ENCODE measurements at places on chromosomes 5 and 9.

DNA sequence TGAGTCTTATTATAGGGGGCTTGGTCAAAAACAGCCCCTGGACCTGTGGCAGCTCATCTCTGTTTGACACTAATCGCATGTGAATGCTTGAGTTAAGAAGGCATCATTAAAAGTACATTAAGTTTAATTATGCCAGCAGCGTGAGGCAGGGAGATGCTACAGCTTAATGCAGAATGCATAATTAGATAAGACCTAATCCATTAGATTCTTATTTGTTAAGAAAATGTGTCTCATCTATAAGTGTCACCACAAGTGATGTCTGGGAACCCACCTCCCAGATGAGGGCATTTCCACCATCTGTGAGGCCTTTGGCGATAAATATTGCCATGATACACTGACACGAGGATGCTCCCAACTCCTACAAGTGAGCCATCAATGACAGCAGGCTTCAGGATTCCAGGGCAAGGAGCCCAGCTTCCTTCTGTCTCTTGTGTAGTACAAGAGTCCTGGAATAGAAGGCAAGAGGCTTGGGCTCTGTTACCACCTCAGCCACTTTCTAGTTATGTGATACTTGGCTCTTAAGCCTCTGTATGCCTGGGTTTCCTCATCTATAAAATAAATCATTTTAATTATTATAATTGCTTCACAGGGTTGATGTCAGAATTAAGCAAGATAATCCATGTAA, 202.7 kb downstream of the FAM114A2 start:
- no peak for DNase-seq

DNA sequence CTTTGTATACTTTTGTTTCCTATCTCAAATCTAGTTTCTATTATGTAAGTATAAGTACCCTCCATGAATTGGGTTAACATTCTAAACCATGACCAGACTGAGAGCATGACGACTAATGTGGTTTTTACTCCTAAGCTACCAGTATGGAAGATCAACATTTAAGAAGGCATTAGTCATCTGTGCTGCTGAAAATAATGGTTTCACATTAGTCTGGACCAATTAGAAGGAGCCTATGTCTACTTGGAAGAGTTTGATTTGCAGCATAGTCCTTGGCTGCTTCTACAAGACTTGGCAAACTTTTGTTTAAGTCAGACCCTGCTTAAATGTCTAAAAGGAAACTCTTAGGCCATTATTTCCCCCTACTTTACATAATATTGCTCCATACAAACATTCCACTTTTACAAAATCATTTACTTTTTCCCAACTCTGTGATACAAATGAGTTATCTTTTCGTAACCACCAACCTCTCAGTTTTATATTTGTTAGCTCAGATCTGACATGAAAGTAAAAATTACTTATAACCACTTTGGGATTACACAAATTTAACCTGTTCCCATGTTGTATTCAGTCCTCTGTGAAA, 186.7 kb downstream of the COMMD10 start:
- no peak for DNase-seq

GRCh38 chr5:155726267-155726666, 600.7 kb upstream of the SGCD start:
- no peak for DNase-seq

DNA sequence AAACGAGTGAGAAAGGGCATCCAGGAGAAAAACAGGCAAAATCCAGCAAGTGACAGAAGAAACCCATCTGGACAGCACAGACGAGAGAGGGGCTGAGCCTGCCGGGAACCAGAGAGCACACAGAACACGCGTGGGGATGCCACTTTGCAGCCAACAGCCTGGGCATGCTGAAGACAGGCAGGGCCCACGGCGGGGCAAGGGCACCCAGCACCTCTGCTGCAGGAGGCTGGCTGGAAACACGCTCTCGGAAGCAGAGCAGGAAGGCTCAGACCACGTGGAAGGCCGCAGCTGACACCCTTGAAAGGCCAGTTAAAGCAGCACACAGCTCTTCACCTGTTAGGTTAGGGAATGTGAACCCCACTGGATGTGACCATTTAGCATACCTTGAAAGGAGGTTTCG, 76.1 kb downstream of the SECISBP2 start:
- no peak for DNase-seq

DNA sequence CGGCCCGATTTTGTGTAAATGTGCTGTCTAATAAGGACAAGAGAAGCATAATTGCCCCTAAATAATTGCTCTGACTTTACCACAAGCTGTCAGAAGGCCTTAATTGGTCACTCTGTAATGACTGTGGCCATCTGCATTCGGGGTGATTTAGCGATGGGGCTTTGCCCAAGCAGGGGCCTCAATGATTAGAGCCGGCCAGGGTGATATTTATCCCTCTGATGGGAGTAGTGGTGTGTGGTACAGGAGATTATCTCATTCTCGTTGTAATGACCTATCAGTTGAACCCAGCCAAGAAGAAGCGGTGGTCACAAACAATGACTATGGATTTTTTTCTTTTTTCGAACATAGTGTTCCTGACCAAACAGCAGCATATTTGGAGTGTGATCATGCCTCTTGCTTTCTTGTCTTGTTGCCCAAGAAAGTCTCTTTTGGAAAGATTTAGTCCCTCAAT, 72.0 kb upstream of the SAP30L start:
- no peak for DNase-seq

DNA sequence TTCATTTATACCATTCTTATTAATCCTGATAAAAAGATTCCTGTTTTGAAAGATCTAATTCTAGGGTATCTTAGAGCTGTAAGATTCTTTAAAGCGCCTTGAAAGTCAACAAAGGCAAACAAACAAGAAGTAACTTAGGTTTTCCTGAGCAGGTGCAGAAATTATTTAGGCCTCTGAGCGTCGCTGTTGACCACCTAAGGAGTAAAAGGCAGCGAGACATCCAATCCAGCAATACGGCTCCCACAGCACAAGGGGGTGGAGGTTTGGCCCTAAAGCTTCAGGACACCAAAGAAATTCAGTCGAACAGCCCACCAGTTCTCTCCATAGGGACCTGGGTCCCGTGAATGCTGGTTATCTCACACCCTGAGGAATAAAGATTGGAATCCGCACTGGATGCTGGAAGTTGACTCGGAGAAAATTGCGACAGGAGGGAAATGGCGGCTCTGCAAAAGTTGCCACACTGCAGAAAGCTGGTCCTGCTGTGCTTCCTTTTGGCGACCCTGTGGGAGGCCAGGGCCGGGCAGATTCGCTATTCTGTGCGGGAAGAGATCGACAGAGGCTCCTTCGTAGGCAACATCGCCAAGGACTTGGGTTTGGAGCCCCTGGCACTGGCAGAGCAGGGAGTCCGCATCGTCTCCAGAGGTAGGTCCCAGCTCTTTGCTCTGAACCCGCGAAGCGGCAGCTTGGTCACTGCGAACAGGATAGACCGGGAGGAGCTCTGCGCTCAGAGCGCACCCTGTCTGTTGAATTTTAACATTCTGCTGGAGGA, at the start of gene PCDHGA2:
PCDHGA2 (plus strand) TSS at position 223 of the 769 bp plus-strand sequence.
- no peak for DNase-seq

DNA sequence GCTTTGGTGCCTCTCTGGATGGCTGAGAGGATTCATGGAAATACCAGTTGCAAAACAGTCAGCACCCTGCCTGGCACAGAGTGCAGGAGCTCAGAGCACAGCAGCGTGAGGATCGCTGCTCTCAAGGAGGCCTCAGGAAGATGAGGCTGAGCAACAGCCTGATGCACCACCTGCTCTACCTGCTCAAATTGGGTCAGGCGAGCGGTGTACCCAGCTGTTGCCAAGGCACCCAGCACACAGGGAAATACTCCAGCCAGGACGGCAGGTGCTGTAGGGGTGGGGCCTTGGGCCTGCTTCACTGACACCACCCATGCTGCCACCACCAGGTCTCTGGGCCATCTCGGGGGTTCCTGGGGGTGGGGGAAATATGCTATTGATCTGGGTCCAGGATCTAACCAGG, 4.3 kb downstream of the EEIG1 start:
- DNase-seq, result no peak

DNA sequence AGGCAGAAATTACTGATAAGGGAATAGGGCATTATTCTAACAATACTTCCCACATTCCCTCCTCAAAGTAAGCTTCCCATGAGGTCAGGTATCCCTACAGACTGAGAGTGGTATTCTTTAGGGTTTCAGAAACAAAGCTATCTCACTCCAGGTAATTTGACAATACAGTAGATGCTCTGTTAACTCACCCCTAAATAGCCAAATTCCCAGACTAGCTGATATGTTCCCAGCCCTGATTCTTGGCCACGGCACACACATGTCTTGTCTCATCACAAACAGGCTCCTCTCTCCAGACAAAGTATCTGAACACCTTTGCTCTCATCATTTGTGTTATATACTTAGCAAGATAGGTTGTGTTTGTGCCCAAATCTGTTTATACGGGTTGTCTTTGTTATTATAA, 139.9 kb downstream of the ZNF608 start:
- DNase-seq, result no peak

DNA sequence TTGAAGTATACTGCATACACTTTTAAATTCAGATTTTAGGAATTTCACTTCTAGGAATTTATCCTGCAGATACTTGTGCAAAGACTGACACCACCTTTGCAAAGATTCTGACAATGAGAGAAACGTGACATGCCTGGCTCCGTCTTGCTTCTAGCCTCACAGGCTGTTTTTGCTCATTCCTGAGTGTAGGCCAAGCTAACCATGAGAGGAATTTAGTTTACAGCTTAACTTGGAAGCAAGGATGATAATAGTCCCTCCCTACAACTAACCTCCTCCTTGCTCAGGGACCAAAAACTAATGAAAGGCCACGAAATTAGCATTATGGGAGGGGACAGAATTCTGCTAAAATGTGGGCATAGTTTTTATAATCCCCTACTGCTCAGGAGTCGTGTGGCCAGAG, 31.1 kb downstream of the C5orf22 start:
- no peak for DNase-seq
